Upper lobe of left lung (tissue), 6 donors: ENCODE measurements at places on chromosomes 1 and 21. TPM values are rescaled to one million over a fixed set of nuclear protein-coding genes. Genes with fewer than 3 reads are reported as not detected.

DNA sequence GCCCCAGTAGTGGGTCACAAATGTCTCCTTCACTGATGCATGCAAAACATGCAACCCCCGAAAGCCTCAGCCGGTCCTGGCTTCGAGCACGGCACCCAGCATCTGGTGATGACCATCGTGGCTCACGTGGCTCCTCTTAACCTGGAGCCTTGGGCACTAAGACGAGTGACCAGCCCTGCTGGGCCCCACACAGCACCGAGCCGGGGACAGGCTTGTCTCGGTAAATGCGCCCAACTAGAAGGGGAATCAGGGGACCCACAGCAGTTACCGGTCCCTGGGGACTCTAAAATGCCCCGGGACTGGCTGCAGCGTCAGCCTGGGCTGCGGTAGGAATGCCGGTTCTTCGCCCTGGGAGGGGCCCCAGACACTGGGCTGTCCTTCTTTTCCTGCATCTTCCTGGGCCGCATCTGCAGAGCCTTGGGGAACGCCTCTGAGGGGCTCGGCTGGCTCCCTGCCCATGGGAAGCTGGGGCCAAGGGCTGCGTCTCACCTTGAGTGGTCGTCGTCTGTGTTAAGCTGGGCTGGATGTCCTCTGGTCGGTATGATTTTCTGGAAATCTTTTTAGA lies 13.1 kb upstream of the TTC34 start:
- DNase-seq = no peak

- DNase-seq = peak; percentile 85
These were observed 44.2 kb upstream of the LAPTM5 start for GRCh38 chr1:30801771-30802198.

- no peak for DNase-seq
These were observed 52.3 kb downstream of the BCAR3 start for GRCh38 chr1:93629101-93630059.

DNA sequence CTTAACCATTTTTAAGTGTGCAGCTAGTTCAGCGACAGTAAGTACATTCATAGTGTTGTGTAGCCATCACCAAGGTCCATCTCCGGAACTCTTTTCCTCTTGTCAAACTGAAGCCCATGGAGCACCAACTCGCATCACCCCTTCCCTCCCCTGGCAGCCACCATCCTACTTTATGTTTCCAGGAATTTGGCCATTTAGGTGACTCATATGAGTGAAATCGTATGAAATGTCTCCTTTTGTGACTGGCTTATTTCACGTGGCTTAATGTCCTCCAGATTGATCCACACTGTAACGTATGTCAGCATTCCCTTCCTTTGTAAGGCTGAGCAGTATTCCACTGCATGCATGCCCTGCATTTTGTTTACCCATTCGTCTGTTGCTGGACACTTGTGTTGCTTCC lies 2.5 kb downstream of the COL6A2 start:
- no peak for DNase-seq

Gene FCRLB
- 1.4 TPM for total RNA-seq

- no peak for DNase-seq
These were observed 88.9 kb downstream of the PGBD5 start for GRCh38 chr1:230337266-230337665.

- DNase-seq = no peak
These were observed 31.1 kb upstream of the IGSF5 start for GRCh38 chr21:39713905-39714304.

Gene SELE
- 0.34 TPM for total RNA-seq

Gene KIRREL1
- total RNA-seq = 16.9 TPM

Gene APP
- 393 TPM for total RNA-seq

DNA sequence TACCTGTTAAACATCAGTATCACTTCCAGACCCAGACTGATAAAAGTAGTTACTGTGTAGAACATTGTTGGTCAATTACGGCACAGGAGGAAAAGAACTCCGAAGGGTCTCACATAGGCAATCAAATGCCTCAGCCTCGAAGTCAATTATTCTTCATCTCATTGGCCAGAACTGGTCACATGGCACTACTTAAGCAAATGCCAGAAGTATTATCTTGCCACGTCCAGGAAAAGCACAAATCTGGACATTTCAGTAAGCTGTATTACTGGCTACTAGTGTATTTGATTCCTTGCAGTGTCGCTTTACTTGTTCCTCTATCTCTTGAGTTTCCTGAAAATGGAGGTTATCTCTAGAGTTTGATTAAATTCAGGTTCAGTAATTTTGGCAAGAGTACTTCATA lies 24.4 kb downstream of the DIO1 start:
- DNase-seq = no peak

- DNase-seq = no peak
These were observed 425.4 kb downstream of the ADGRL2 start for GRCh38 chr1:82226186-82226505.

Gene TDRD5
- not detected for total RNA-seq

GRCh38 chr1:230636575-230637148 lies 5.6 kb upstream of the COG2 start:
- DNase-seq = no peak

DNA sequence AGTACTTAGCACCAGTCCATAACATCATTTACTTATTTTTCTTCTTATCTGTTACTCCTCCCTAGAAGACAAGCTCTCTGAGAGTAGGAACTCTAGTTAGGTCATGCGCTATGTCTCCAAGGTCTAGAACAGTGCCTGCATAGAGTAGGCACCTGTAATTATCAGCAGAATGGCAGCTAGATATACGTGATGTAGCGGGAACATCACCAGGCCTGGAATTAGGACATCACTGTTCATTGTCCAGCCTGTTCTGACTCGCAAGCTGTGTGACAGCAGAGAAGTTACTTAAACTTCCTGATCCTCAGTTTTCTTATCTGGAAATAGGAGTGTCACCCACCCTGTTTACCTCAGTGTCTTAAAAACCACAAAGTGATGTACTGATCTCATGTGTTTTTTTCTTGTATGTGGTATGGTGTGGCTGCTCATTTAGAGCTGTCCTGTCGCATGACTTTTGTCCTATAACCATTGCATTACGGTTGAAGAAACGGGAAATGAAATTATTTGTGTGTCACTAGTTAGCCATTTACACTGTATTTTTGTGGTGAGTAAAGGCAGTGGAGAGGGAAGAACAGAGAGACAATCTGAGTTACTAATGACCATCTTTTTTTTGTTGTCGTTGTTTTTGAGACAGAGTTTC lies 37.1 kb upstream of the EXO1 start:
- DNase-seq = no peak

Gene S100A1
- not detected for total RNA-seq

DNA sequence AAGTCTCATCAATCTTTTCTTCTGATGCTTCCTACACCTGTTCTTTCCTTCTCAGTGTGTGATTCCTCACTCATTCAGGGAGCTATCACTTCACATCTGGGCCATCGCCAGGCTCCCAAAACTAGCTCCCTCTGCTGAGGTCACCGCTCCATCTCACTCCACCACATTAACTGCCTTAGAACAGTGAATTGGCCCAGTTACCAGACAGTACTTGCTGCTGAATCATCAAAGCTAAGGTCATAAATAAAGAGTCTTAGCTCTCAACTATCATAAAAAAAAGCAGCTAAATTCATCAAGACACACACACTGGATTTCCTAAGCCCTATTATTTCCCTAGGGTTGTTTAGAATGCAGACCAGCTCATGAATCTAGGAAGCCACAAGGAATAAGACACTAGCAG lies 18.8 kb upstream of the SRM start:
- DNase-seq = no peak

DNA sequence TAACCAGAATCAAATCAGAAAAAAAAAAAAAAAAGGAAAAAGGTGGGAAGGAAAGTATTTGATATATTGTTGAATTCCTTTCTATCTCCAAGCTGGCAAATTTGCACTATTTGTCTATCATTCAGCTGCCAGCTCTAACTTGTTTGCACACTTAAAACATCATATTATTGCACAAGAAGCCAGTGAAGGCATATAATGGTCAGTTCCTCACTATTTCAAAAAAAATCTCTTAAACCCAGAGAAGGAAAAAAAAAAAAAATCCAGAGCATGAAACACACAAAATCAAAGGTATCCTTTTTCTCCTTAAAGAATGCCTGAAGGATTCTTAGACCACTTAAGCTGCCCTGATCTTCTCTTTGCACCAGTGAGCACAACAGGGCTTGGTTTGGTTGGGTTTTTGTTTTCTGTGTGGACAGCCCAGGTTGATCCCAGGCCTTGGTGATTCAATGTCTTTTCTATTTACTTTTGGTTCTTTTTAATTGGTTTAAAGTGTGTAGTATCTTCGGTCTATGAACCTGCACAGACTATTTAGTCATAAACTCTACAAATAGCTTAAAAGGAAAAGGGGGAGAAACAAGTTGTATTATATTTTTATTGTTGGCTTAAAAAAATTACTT lies 40.2 kb downstream of the DUSP10 start:
- no peak for DNase-seq

Gene FBXO42
- 26.2 TPM for total RNA-seq

Gene FMO3
- 16.7 TPM for total RNA-seq

Gene MMEL1
- 5.5 TPM for total RNA-seq

Gene ASCL5
- not detected for total RNA-seq

Gene SYT2
- not detected for total RNA-seq

Gene CD2
- total RNA-seq = 9.3 TPM

GRCh38 chr1:244732851-244733450 lies 80.0 kb downstream of the DESI2 start:
- peak; percentile 45 for DNase-seq

DNA sequence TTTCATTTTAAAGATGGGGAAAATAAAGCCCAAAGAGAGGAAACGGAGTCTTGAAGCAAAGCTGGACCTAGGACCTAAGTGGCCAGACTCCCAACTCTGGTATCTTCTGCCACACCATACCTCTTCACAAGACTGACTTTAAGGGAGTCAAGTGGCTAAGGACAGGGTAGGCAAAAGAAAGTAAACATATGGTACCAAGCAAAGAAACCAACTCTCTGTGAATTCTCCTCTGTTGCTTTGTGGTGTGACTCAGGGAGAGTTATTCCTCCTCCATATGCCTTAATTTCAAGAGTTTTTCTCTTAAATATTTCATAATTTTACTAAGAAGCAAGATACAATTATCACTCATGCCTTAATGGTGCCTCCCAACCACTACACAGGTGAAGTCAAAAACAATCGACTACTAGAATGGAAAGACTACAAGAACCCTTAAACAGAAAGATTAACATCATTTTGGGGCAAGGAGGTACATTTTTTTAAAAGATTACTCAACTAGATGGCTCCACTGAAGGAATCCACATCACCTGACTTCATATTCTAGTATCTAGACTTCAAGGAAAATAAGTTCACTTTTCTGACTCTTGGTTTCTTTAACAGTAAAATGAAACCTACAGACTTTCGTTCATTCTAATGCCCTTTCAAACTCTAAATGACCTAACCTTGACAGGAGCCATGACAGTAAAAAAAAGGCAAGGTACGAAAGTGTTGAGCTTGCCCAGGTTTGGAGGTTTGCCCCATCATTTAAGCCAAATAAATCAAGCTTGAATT lies 44.2 kb downstream of the LUZP1 start:
- no peak for DNase-seq

Gene RGS4
- not detected for total RNA-seq

GRCh38 chr1:211382182-211382713 lies 55.6 kb downstream of the TRAF5 start:
- no peak for DNase-seq

DNA sequence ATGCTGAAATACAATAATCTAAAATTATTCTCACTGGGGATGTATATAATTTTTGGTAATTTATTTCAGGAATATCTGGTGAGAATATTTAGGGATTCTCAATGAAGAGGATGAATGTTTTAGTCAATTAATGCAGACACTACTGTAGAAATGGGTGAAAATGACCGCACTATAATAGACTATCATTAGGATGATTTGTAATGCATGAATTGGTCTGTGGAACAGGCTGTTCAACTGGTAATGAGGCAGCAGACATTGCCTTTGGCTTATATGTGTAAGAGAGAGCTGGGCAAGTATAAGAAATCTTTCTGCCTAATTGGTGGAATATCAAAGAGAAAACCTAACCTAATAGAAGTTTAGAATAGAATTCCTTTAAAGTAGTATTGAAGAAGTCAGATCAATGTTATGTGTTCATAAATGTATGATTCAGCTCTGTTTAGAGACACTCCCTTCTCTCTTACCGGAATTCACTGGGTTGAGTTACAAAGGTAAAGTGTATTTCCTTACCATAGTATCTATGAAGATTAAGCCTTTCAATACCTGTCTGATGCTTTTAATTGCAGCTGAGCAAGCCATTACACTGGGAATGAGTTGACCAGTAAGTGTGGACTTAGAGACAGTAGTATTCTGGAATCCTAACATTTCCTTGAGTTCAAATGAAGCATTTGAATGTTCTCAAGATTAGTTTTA lies 274.5 kb downstream of the S1PR1 start:
- no peak for DNase-seq

DNA sequence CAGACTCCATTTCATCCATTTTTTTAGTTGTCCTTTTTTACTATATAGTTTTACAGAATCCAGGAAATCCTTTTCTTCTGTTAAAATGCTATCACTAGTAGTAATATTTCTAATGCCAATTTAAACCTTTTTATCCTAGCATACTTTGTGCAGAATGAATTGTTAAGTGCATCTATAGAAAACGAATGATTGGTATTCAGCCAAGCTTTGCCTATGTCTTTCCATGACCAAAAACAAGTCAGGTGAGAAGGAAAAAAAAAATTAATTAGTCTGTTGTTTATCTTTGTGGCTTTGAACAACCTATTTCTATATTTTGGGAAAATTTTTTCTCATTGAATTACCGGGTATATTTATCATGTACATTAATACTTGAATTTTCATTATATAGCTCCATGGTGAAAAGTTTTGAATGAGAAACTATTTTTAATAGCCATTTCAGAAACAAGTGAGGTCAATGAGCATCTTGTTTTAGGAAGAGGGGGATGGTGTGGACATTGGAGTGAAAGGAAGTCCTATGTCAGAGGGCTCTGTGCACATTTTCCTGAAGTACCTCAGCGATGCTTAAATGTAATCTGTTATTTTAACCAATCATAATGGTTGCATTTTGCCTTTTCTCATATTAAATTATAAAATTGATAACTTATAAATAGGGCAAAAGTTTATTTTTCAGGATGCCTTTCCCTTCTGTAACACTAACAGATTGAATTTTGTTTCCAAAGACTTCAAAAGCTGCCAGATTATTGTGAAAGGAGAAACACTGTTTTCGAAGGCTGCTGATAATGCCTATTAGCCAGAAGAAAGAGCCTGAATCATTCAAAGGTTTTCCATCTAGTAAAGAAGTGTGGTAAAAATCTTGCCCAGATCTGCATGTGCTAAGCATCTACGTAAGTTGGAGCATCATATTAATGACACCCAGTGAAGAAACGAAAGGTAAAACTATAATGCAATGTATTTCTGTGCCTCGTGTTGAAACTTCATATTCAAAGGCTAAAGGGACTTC lies 73.8 kb upstream of the S1PR1 start:
- DNase-seq = no peak

DNA sequence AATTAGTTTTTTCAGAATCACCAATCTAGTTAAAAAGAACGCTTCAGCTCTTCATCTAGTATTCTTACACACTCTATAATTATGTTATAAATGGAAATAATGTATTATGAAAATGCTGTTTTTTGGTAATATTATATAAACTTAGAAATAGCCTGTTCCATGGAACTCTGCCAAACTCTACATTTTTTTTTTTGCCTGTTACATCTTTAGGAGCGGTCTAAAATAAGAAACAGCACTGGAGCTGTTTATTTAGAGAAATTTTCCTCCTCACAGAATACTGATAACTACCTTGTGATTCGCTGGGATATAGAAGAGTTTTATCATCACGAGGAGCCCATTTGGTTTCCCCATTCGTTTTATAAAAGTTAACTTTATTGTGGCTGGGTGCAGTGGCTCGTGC lies 58.5 kb downstream of the PKN2 start:
- DNase-seq = no peak

Gene MTARC1
- total RNA-seq = 41.7 TPM

Gene DPT
- 12.3 TPM for total RNA-seq
